ENCODE measurements at places on chromosomes 13 and 19.

- DNase-seq: peak; percentile 93
These were observed at the start of gene CCDC9 for GRCh38 chr19:47255879-47256692. TSS of gene CCDC9 (plus strand) at chr19:47256525. CDS start at chr19:47258401, 1,876 bp downstream.

DNA sequence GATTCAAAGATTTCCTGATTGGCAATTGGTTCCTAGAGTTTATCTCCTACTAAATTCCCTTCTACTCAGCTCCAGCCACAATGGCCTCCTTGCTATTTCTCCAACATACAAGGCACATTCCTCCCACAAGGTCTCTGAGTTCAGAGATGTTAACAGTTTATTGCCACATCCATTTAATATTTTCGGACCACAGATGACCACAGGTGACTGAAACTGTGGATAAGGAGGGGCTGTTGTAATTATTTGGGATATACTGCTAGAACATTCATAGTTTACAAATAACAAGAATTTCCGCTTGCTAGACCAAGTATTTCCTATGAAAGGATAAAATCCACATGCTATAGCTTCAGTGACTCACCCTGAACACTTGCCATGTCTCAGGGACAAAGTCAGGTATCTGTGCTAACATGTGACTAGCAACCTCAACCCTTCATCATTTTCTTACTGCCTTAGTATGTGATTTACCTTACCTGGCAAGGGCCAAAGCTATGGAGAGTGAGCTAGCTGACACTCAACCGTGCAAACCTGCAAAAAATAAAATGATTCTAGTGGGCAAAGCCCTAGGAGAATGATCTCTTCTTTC is 117.7 kb downstream of the TBC1D4 start:
- no peak for DNase-seq

DNA sequence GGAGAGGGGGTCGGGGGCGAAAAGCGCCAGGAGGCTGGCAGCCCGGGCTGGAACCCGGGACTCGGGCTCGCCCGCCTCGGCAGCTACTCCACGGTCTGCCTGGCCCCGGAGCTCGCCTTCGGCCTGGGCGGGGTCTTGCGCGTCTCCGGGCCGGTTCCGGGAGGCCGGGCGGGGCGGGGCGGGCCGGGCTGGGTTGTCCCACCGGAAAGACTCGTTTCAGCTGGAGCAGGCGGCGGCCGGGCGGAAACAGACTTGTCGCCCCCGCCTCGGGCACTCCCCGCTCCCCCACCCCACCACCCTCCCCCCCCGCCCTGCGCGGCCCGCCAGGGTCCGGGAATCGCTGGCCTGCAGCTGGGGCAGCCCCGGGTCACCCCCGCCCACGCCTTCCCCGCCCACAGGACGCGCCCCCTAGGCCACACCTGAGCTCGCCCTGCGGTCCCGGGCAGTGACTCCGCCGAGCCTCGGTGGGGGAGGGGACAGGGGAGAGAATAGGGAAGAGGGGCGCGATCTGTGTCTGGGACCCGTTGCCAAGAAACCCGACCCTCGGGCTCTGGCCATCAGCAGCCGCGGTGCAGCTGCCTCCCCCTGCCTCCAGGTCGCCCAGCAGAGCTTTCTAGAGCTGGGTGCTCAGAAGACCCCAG is 109.4 kb downstream of the KCTD15 start:
- peak; percentile 63 for DNase-seq

DNA sequence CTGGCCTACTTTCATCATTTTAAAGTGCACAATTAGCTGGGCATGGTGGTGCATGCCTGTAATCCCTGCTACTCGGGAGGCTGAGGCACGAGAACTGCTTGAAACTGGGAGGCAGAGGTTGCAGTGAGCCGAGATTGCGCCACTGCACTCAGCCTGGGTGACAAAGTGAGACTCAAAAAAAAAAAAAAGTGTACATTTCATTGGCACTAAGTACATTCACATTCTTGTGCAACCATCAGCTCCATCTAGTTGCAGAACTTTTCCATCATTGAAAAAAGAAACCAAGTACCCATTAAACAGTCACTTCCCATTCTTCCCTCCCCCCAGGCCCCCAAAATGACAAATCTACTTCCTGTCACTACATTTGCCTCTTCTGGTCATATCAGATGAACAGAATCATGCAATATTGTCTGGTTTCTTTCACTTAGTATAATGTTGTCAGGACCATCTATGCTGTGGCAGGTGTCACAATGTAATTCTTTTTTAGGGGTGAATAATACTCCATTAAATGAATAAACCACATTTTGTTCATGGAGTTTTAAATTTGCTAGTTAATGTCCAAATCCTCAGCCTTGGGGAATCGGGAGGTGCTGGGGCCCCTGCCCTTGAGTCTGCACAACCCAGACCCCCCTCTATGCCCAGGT is 7.4 kb upstream of the SIGLEC11 start:
- no peak for DNase-seq

DNA sequence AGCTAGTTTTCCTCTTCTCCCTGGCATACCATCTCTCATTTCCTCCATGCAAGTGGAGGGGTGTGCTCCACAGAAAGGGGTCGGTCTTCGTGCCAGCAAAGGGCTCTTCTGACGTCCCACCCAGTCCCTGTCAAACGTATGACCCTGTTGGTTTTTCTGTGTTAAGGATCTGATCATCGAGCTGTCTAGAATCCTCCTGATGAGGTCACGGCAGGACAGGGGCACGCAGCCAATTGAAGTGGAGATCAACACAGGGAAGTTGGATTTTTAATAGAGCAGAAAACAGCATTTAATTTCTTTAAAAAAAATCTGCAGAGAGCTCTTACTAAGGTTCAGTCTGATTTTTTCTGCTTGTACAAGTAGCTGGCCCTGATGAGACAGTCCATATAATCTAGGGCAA is 339.4 kb downstream of the TEX29 start:
- DNase-seq: no peak

- no peak for DNase-seq
These were observed 6.7 kb downstream of the RNU6-9 start for GRCh38 chr19:900043-900301.

DNA sequence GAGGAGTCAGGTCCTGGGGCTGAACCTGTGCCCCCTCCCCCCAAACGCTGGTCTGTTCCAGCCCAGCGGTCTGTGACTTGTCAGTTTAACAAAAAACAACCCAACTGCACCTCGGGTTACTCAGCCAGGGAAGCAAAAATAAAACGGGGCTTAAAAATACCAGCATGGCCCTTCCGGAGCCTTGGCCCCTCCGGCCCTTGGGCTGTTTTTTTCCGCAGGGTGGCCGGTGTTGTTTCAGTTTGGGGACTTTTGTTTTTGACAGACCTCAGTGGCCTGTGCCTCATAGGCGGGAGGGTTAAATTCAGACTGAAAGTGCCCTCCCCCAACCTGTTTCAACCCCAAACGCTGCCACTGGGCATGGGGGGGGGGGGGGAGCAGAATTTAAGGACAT is 4.0 kb downstream of the TCF3 start:
- DNase-seq: no peak

DNA sequence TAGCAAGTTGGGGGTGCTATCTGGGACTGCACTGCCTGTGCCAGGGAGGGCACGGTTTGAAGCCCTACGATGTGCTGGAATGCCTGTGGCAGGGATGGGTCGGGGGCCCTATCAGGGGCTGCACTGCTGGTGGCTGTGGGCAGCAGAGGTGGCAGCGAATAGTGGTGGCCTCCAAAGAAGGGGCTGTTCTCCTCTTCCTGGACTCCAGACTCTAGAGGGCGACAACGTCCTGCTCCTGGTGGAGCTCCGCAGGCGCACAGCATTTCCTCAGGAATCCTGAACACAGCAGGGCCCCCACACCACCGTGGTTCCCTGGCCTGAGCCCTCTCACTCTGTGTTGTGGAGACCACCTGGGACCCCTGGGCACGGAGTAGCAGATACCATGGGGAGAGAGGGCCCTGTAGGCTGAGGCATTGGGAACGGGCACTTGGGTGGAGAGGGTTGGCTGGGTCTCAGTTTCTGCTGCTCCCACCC is 145.6 kb downstream of the TNFRSF19 start:
- DNase-seq: no peak

- no peak for DNase-seq
These were observed 102.5 kb downstream of the FLT1 start for GRCh38 chr13:28392428-28392827.

DNA sequence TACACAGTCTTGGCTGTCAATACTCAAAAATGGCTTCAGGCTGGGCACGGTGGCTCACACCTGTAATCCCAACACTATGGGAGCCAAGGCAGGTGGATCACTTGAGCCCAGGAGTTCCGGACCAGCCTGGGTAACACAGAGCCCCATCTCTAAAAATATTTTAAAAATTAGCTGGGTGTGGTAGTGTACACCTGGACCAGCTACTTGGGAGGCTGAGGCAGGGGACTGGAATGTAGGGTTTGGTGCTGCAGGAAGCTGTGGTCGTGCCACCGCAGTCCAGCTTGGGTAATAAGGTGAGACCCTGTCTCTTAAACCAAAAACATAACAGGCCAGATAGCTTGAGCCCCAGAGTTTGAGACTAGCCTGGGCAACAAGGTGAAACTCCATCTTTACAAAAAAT is 6.7 kb upstream of the CHERP start:
- DNase-seq: no peak

DNA sequence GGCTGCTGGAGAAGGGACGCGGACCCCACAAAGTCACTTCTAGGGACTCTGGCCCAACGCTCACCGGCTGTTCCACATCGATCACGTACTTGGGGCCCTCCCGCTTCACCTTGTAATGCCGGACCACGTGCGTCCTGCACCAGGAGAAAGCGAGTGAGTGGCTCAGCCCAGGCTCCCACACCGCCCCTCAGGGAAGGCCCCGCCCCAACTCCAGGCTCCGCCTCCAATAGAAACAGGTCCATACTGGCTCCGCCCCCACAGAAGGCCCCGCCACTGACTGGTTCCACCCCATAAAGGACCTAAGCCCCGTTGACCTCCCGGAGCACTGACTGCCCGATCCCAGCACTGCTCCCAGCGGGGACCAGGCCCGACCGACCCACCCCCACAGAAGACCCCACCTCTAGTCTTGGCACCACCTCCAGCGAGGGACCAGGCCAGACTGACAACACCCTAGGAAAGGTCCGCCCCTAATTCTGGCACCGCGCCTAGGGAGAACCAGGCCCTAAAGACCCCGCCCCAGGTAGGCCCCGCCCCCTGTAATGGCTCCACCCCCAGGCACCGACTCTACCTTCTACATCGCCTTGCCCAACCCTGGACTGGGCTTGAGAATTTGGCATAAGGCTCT is 11.3 kb downstream of the STAP2 start:
- DNase-seq: peak; percentile 62

Measured in AG20443 (cell line).